ENCODE measurements at places on chromosomes 11 and 22. TPM values are rescaled to one million over a fixed set of nuclear protein-coding genes. Genes with fewer than 3 reads are reported as not detected.

The GALNT18 gene
- 7.5 TPM for total RNA-seq

The PRG3 gene
- total RNA-seq, result not detected

The TM7SF2 gene
- 49.4 TPM for total RNA-seq

The NRXN2 gene
- total RNA-seq, result 0.55 TPM

The EXPH5 gene
- total RNA-seq, result 1.1 TPM

The MS4A4A gene
- total RNA-seq, result not detected

The MRPL16 gene
- 53.0 TPM for total RNA-seq

The FLRT1 gene
- 0.12 TPM for total RNA-seq

The TMEM191B gene
- 0.12 TPM for total RNA-seq

The SERHL2 gene
- total RNA-seq, result 5.9 TPM

The SCUBE2 gene
- 3.4 TPM for total RNA-seq

The MOGAT2 gene
- not detected for total RNA-seq

The OR8D1 gene
- total RNA-seq, result under 0.01 TPM

The CCND1 gene
- total RNA-seq, result 1,083 TPM

The ARHGAP20 gene
- total RNA-seq, result 3.6 TPM

The GRM5 gene
- 0.11 TPM for total RNA-seq

The SH3BP1 gene
- 11.7 TPM for total RNA-seq

The CTNND1 gene
- 93.8 TPM for total RNA-seq

The PARVB gene
- 29.5 TPM for total RNA-seq

The SLC37A2 gene
- 6.5 TPM for total RNA-seq

The SCGB1D2 gene
- total RNA-seq, result not detected

The SHISAL1 gene
- 14.9 TPM for total RNA-seq

The APOA4 gene
- not detected for total RNA-seq

The FGF3 gene
- not detected for total RNA-seq

The MSANTD4 gene
- total RNA-seq, result 41.7 TPM

The SEPTIN3 gene
- 0.37 TPM for total RNA-seq

The KCTD14 gene
- total RNA-seq, result 0.62 TPM

The C11orf86 gene
- total RNA-seq, result not detected

The GAS2 gene
- total RNA-seq, result 1.6 TPM

The WT1 gene
- total RNA-seq, result 6.9 TPM

The TTLL1 gene
- total RNA-seq, result 9.6 TPM

The MUC5AC gene
- under 0.01 TPM for total RNA-seq

The MS4A3 gene
- total RNA-seq, result not detected

The KRTAP5-11 gene
- total RNA-seq, result not detected

The PGA5 gene
- total RNA-seq, result not detected

The TMPRSS5 gene
- under 0.01 TPM for total RNA-seq

The RFPL2 gene
- not detected for total RNA-seq

The IGSF9B gene
- total RNA-seq, result 0.50 TPM

The LRRC74B gene
- not detected for total RNA-seq

The SMIM38 gene
- 0.11 TPM for total RNA-seq

The OR56A1 gene
- total RNA-seq, result not detected

The TAGLN gene
- 415 TPM for total RNA-seq

The MS4A15 gene
- total RNA-seq, result not detected

The MYOD1 gene
- 0.12 TPM for total RNA-seq

The SCN4B gene
- not detected for total RNA-seq

The ACTN3 gene
- under 0.01 TPM for total RNA-seq

The C11orf21 gene
- not detected for total RNA-seq

The ENTHD1 gene
- total RNA-seq, result not detected

The HORMAD2 gene
- total RNA-seq, result not detected

The C22orf31 gene
- not detected for total RNA-seq

The PDGFD gene
- total RNA-seq, result 1.4 TPM

The TRPM5 gene
- not detected for total RNA-seq

The CDC42EP2 gene
- 17.2 TPM for total RNA-seq

The CHRNA10 gene
- total RNA-seq, result 0.66 TPM

The HEPN1 gene
- total RNA-seq, result not detected

The CDC42EP1 gene
- total RNA-seq, result 15.1 TPM

The SLC7A4 gene
- 0.22 TPM for total RNA-seq

The AIFM3 gene
- 0.33 TPM for total RNA-seq
